ENCODE measurements at places on chromosomes 6 and 20.

- H3K4me3 ChIP-seq, result no peak overlapping the region
- DNase-seq, result no peak
- H3K27me3 ChIP-seq, result peaks cover 26% of the 10 kb centered on the region
Observed at GRCh38 chr20:58107533-58107932, 120.9 kb downstream of the ANKRD60 start.

- no peak overlapping the region for H3K4me3 ChIP-seq
- no peak for DNase-seq
- H3K36me3 ChIP-seq, result no peaks in the 10 kb centered on the region
Observed at GRCh38 chr6:116529466-116530290, 15.8 kb downstream of the TRAPPC3L start.

- peaks cover 7% of the 10 kb centered on the region for H3K4me1 ChIP-seq
- peak; percentile 10 for DNase-seq
- H3K27ac ChIP-seq, result peak overlapping the region; percentile 91
Observed at GRCh38 chr6:113860181-113860955, 3.2 kb downstream of the MARCKS start.

DNA sequence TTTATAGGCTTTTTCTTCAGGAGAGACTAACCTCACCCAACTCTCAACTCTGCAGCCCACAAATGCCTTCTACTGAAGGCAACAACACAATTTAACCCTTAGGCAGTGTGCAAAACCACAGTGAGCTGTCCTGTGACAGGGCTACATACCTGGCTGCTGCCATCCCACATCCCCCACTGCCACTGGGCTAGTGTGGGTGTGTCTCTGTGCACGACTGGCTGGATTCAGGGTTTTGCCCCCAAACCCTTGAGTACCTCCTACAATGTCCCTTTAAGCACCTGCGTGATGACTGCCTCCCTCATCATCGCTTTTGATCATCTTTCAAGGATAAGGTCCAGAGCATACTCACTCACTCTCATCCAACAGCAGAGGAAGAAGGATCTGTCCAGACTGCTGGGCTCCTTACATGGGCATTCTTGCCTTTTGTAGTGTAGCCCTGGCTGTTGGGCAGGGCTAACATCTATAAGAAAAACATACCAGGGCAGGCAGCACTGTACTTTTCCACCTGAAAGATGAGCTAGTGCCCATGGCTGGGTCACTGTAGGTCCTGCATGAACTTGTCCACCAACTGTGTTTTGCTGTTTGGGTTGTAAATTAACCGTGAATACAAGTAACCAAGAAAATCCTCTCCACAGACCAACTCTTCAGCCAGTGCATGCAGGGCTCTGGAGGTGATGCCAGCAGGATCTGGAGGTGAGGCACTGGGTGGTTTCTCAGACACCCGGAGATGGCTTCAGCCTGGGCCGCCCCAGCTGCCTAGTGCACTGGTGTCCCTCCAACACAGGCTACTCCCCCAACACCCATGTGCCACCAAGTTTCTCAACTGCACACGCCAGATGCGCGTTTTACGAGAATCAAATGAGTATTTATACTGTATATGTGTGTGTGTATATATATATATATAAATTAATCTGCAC lies 45.2 kb downstream of the PLCG1 start:
- no peaks in the 10 kb centered on the region for H3K27me3 ChIP-seq
- no peak overlapping the region for H3K27ac ChIP-seq
- H3K4me3 ChIP-seq, result no peak overlapping the region
- no peak for DNase-seq
- no peaks in the 10 kb centered on the region for H3K36me3 ChIP-seq

GRCh38 chr6:17585766-17586490 lies 14.2 kb upstream of the FAM8A1 start:
- DNase-seq, result no peak
- H3K27me3 ChIP-seq, result peaks cover 2% of the 10 kb centered on the region
- H3K36me3 ChIP-seq, result no peaks in the 10 kb centered on the region
- H3K27ac ChIP-seq, result no peak overlapping the region
- H3K4me3 ChIP-seq, result no peak overlapping the region

DNA sequence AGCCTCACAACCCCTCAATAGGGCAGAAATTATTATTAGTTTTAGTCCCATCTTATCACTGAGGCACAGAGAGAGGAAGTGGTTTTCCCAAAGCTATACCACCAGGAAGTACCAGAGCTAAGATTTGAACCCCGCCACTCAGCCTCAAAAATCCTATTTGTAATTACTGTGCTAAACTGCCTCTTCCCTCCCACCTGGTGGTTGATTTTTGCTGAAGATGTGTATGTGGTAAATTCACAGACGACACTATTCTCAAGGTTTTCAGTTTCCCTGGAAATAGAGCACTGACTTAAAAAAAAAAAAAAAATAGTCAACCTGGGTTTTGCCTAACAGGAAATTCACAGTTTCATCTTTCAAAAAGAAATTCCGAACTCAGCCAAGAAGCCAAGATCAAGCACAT lies 57.9 kb downstream of the TSHZ2 start:
- DNase-seq, result no peak
- peaks cover 11% of the 10 kb centered on the region for H3K27me3 ChIP-seq
- peaks cover 6% of the 10 kb centered on the region for H3K4me1 ChIP-seq

GRCh38 chr6:42095776-42096541 lies 45.6 kb downstream of the TAF8 start:
- no peak for DNase-seq
- no peaks in the 10 kb centered on the region for H3K4me1 ChIP-seq
- no peaks in the 10 kb centered on the region for H3K36me3 ChIP-seq
- no peak overlapping the region for H3K27ac ChIP-seq
- H3K27me3 ChIP-seq, result peaks cover 6% of the 10 kb centered on the region

GRCh38 chr6:139801571-139802321 lies 427.3 kb upstream of the CITED2 start:
- DNase-seq, result no peak
- H3K27ac ChIP-seq, result no peak overlapping the region
- peaks cover 3% of the 10 kb centered on the region for H3K36me3 ChIP-seq

DNA sequence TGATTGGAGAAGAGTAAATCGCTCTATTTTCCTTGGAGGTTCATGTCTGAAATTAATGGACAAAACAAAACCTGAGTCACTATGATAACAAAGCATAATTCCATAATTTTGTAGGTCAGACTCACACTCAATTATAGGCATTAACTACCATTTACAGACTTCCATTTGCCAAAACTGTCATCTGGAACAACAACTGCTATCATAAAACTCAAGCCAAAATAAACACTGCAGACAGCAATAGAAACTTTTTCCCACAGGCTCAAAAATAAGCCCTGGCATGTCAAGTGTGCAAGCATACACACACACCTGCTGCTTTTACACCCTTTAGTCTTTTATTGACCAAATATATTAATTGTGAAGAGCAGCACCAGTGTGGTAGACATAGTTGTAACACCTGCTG lies 7.1 kb downstream of the MRPS10 start:
- H3K27ac ChIP-seq, result no peak overlapping the region
- DNase-seq, result no peak
- H3K4me3 ChIP-seq, result no peak overlapping the region
- peaks cover 3% of the 10 kb centered on the region for H3K4me1 ChIP-seq

GRCh38 chr6:3762359-3762758 lies 10.8 kb upstream of the PXDC1 start:
- no peaks in the 10 kb centered on the region for H3K36me3 ChIP-seq
- DNase-seq, result no peak
- H3K4me3 ChIP-seq, result no peak overlapping the region
- no peak overlapping the region for H3K27ac ChIP-seq
- no peaks in the 10 kb centered on the region for H3K27me3 ChIP-seq
